ENCODE measurements at places on chromosomes 5 and 9. TPM values are rescaled to one million over a fixed set of nuclear protein-coding genes. Genes with fewer than 3 reads are reported as not detected.
A peak's percentile ranks its signal among the peaks of the same experiment; 100 is the strongest.

LHFPL2 gene
- 58.0 TPM for total RNA-seq

CDO1 gene
- 0.42 TPM for total RNA-seq

TAF1L gene
- not detected for total RNA-seq

ZDHHC11B gene
- total RNA-seq: 8.6 TPM

MLANA gene
- 3,120 TPM for total RNA-seq

CKMT2 gene
- total RNA-seq: not detected

- no peak for DNase-seq
These were observed 387.5 kb downstream of the TRIM36 start for GRCh38 chr5:114782177-114782576.

- no peak for DNase-seq
These were observed 52.5 kb downstream of the UIMC1 start for GRCh38 chr5:176954050-176954449.

- no peak for DNase-seq
These were observed 120.6 kb downstream of the FOXD1 start for GRCh38 chr5:73327908-73328455.

DNA sequence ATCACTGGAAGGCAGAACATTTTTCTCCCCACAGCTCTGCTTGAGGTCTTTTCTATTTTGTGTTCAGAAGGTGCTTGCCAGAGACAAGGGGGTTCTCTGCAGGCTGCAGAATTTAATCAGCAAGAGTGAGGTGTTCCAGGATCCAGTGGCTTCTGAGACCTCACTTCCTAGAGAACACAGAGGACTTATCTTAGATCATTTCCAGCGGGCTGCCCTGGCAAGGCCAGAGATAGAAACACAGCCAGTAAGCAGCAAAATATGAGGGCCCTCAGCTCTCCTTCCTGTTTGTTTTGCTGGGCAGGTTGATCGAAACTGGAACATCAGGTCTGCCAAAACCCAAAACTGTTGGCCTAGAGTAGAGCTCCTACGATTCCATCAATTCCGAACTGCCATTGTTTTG lies 187.3 kb downstream of the DIRAS2 start:
- no peak for DNase-seq

- peak; percentile 75 for DNase-seq
These were observed 560.7 kb downstream of the HTR1A start for GRCh38 chr5:63401436-63402046.

DNA sequence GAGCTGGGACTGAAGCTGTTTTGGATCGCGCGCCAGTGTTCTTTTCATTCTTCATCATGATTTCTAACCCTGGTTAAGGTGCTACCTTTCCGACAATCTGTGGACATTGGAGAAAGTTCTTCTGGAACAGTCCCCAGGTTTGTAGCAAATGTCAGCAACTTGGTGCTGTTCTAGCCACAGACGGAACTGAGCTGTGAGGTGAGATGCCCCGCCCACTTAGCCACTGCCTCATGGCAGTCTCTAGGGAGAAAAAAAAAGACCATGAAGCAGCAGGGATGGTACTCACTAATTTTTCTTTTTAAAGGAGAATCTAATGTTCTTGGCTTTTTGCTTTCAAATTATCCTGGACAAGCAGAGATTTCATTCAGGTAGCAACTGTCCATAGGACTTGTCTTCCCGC lies 72.1 kb upstream of the STK32A start:
- DNase-seq: no peak

DNA sequence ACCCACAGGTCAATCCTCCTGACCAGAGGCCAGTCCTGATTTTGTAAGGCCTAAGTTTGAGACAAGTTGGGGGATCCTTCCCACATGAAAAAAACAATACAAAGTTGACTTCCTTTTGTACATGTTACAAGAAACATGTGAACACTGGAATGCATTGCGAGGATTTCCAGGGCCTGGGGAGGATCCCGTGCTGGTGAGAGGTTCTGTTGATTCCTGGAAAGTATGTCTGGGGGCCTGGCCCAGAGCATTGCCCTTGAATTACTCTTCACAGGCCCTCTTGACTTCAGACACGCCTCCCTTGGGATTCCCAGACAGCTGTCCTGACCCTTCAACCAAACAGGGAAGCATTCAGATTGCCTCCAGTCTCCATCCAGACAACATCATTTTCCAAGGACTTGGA lies 234.2 kb upstream of the IRX2 start:
- no peak for DNase-seq

- DNase-seq: peak; percentile 19
These were observed 103.5 kb upstream of the NR3C1 start for GRCh38 chr5:143506836-143507552.

- no peak for DNase-seq
These were observed 5.6 kb upstream of the MGAT4B start for GRCh38 chr5:179812135-179812825.

GRCh38 chr5:139188558-139189270 lies 9.5 kb downstream of the SIL1 start:
- no peak for DNase-seq

DNA sequence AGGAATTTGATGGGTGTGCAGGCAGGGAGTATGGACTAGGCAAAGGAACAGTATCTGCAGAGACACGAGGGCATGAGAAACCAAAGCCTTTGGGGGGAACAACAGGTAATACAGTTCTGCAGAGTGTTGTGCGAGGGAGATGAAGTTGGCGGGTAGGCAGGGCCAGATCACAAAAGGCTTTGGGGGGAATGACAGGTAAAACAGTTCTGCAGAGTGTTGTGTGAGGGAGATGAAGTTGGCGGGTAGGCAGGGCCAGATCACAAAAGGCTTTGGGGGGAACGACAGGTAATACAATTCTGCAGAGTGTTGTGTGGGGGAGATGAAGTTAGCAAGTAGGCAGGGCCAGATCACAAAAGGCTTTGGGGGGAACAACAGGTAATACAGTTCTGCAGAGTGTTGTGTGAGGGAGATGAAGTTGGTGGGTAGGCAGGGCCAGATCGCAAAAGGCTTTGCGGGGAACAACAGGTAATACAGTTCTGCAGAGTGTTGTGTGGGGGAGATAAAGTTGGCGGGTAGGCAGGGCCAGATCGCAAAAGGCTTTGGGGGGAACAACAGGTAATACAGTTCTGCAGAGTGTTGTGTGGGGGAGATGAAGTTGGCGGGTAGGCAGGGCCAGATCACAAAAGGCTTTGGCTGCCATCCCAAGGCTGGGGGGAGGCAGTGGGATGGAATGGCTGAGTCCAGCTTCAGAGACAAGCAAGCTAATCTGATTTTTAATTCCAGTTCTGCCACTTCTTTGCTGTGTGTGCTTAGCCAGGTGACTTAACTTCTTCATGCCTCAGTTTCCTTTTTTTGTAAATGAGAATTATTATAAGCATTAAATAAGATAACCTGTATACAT lies 33.0 kb downstream of the FRMPD1 start:
- DNase-seq: no peak

All from SK-MEL-5 (cell line).